SHP77 treated with DMSO at 0.1 percent for 48 hours (cell line): ENCODE measurements at places on chromosomes 2 and 18.
A peak's percentile ranks its signal among the peaks of the same experiment; 100 is the strongest.

DNA sequence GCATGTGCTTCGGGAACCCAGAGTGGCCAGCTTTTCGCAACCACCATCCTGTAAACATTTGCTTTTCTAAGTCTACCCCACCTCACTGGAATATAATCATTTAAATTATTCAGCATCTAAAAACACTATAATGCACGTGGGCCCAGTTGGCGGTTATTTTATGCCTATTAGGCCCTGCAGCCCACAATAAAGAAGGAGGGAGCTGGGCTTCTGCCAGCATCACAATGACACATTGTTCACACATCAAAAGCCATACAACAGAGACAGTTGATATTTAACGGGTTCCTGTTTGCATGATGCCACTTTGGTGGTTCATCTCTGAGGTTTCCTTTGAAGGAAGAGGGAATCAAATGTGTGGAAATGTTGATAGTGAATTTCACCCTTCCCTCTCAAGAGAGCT lies 916.0 kb upstream of the CELF4 start:
- DNase-seq: no peak

DNA sequence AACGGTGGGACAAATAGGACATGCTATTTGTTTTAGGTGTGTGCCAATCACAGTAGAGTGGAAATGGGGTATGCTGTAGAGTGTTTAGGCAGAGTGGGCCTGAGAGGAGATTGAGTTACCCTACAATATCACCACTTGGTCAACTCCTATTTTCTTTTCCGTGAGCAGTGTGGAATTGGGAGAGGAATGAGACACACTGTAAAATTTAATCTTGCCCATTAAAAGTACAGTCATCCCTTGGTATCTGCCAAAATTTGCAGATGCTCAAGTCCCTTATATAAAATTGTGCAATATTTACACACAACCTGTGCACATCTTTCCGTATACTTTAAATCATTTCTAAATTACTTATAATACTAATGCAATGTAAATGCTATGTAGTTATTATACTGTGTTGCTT lies 12.4 kb downstream of the FBXO48 start:
- DNase-seq: no peak

DNA sequence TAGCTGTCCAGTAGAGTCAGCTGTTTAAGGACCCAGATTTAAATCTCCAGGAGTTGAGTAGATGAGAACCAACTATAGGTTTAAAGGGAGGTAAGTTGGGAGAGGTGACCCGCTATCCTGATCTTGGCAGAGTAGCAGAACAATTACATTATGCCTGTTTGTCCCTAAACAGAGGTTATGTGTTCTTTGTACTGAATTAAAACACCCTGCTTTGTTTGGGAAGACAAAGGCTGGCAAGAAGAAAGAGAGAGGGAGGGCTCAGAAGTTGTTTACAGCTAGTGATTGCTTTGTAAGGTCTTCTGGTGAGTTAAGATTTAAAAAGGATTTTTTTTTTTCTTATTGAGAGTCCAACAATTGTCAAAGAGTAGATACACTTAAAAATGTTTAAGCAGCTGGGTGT lies 37.3 kb downstream of the USP14 start:
- no peak for DNase-seq

DNA sequence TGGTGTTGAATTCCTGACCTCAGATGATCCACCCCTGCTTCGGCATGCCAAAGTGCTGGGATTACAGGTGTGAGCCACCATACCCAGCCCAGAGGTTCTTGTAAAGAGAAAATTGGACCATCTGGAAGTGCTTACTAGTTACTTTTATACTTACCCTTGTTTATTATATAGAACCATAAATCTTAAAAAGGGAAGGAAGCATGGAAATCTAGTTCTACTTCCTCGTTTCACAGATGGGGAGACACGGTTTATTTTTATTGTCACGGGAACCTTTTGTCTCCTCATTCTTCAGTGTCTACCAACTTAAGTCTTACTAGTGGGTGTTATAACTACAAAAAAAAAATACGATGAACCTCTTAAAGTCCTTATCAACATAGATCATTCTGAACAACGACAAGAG lies 45.8 kb upstream of the PDK1 start:
- no peak for DNase-seq

DNA sequence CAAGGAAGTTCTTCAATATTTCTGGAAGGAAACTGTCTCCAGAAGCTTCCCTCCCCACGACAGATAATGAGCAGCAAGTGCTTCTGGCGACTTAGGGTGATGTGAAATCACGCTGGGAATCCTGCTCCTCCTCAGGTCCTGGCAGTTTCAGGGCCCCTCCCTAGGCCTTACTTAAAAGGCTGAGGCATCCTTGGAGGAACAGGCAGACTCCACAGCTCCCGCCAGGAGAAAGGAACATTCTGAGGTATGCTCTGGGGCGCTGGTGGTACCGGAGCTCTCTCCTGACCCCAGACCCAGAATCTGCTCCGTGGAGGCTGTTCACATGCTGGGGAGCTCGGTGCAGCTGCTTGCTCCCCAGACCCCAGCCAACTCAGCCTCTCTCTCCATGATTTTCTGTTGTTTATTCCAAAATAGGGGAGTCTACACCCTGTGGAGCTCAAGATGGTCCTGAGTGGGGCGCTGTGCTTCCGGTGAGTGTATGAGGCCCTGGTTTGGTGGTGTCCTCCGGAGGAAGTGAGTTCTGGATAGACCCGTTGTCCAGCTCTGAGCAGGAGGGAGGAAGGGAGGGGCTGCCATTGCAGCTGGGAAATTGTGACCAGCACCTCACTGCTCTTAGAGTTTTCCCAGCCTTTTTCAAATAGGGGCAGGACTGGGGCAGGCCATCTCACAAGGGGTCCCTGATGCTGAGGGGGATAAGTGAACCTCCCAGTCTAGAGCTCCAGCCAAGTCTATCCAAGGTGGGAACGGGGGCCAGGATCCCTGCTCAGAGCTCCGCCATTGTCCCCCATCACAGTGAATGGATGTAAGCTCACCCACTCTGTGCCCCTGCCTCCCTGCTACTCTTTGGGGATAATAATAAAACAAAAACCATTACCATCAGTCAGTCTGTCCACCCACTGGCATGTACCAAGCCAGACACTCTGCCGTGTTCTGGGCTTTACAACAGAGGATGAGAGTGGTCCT lies at the start of gene IL36RN:
IL36RN (plus strand) TSS at position 201 of the 963 bp plus-strand sequence; CDS start at position 442, 241 bp downstream.
- DNase-seq: no peak

- no peak for DNase-seq
Observed at GRCh38 chr2:23694058-23695045, 232.6 kb downstream of the ATAD2B start.

GRCh38 chr2:133434959-133435668 lies 133.1 kb downstream of the NCKAP5 start:
- DNase-seq: peak; percentile 85

- DNase-seq: peak; percentile 26
Observed at GRCh38 chr18:68847219-68847837, 49.4 kb downstream of the CCDC102B start.

DNA sequence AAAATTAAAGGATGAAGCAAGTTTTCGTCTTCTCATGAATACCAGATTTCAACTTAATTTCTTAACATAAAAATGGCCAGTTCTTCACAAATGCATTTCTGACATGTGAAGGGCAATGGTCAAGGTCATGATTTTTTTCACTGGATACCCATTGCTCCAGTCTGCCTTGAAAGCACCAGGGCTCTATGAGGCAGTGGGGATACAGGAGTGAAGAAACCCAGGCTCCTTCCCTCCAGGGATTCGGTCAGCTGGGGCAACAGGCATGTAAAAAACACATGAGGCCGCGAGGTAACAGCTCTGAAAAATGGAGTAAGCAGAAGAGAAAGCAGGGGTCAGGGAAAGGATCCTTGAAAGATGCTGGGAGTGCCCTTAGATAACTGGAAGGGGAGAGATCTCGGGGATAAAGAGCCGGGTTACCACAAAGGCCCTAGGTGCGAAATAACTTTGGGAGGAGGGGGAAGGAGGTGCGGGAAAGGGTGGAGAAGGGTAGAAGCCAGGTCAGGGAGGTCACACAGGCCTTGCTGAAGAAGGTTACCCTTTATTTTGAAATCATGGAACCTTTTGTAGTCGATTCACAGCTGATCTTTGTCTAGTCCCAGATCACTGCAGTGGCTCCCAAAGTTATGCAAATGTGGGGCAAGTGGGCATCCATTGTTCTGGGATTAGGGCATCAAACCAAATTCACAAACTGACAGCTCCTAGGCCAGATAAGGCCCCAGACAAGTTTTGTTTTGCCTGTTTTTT lies 5.2 kb upstream of the SPRED2 start:
- no peak for DNase-seq

DNA sequence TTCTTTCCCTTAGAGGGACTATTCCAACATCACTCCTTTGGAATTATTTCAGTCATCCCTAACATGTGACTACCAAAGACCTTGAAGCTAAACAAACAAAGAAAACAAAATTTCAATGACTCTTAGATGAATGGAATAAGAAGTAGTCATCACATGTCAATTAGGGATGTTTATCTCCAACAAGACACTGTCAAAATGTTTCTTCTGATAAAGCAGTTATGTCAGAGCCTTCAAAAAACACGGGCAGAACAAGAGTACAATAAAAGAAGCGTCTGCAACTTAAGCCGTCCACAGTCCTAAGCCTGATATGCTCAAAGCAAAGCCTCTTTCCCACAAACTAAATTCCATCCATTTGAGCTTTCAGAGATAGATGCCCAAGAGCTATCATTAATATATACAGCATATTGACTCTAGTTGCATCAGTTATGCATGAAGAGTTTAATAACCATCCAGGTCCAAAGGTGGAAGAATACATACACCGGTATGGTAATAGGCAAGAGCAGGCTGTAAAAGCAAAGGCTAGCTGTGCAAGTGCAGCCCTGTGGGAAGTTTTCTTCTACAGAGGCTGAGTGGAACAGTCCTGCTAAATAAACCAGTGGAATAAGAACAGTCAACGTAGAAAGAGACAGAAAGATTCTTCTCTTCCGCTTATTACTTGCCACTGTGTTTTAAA lies 98.1 kb downstream of the ICA1L start:
- no peak for DNase-seq

- DNase-seq: no peak
Observed at GRCh38 chr18:5155907-5156287, 41.2 kb downstream of the AKAIN1 start.

DNA sequence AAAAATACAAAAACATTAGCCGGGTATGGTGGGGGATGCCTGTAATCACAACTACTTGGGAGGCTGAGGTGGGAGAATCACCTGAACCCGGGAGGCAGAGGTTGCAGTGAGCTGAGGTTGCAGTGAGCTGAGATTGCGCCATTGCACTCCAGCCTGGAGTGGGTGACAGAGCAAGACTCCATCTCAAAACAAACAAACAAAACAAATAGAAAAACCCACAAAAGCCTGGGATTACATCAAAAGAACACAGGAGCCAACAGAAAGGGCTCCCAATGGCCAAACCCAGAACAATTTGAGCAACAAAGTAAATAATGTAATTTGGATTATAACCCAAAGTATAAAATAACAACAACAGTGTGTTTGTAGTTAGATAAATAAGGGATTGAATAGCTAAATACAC lies 159.8 kb downstream of the UXS1 start:
- no peak for DNase-seq
